ENCODE measurements at places on chromosomes 13 and 19. TPM values are rescaled to one million over a fixed set of nuclear protein-coding genes. Genes with fewer than 3 reads are reported as not detected.

Gene FAAP24
- 0.29 TPM for polyA plus RNA-seq

Gene KATNAL1
- 3.3 TPM for polyA plus RNA-seq

Gene ZNF99
- 0.01 TPM for polyA plus RNA-seq

Gene PDX1
- polyA plus RNA-seq = 0.10 TPM

Gene CCDC70
- polyA plus RNA-seq = 0.36 TPM

Gene TSHZ3
- polyA plus RNA-seq = 0.42 TPM

Gene POLR2E
- polyA plus RNA-seq = 211 TPM

Gene DIAPH3
- polyA plus RNA-seq = 0.22 TPM

Gene ADAT3
- polyA plus RNA-seq = 1.4 TPM

Gene SPIB
- 0.09 TPM for polyA plus RNA-seq

Gene KLK2
- polyA plus RNA-seq = not detected

Gene CRLF1
- polyA plus RNA-seq = 0.49 TPM

Gene EID2B
- polyA plus RNA-seq = 1.1 TPM

Gene MBD3L2
- not detected for polyA plus RNA-seq

Gene ADGRE1
- 1.5 TPM for polyA plus RNA-seq

Gene BCAM
- polyA plus RNA-seq = 23.1 TPM

Gene DOCK6
- polyA plus RNA-seq = 14.2 TPM

Gene GNG7
- polyA plus RNA-seq = 1.9 TPM

Gene PRR36
- polyA plus RNA-seq = 0.03 TPM

Gene BRME1
- 0.46 TPM for polyA plus RNA-seq

Gene NEK3
- 4.3 TPM for polyA plus RNA-seq

Gene KLK11
- 0.07 TPM for polyA plus RNA-seq

Gene HCN2
- 0.13 TPM for polyA plus RNA-seq

Gene KIRREL2
- polyA plus RNA-seq = not detected

Gene PPP1R37
- polyA plus RNA-seq = 1.8 TPM

Gene MADCAM1
- 0.25 TPM for polyA plus RNA-seq

Gene WDR18
- polyA plus RNA-seq = 45.3 TPM

Gene CGB8
- not detected for polyA plus RNA-seq

Gene SMIM44
- polyA plus RNA-seq = not detected

Gene S1PR4
- 1.2 TPM for polyA plus RNA-seq

Gene ZNF850
- polyA plus RNA-seq = 0.15 TPM

Gene RUVBL2
- 46.7 TPM for polyA plus RNA-seq

Gene CYP2A6
- polyA plus RNA-seq = 63.1 TPM

Gene UHRF1
- 1.2 TPM for polyA plus RNA-seq

Gene LRRC4B
- polyA plus RNA-seq = 0.11 TPM

Gene PEAK3
- polyA plus RNA-seq = 0.21 TPM

Gene MRI1
- 18.2 TPM for polyA plus RNA-seq

Gene MEIS3
- polyA plus RNA-seq = 0.99 TPM

Gene SULT2A1
- 726 TPM for polyA plus RNA-seq

Gene TGFBR3L
- 0.32 TPM for polyA plus RNA-seq

Gene NCCRP1
- polyA plus RNA-seq = not detected

Gene ATP4A
- not detected for polyA plus RNA-seq

Gene ZNF761
- polyA plus RNA-seq = 2.7 TPM

Gene POMP
- polyA plus RNA-seq = 48.3 TPM

Gene UFM1
- 24.3 TPM for polyA plus RNA-seq

Gene NAPSA
- 0.74 TPM for polyA plus RNA-seq

Gene MAG
- 0.29 TPM for polyA plus RNA-seq
